Lung microvascular endothelial cell (primary cell): ENCODE measurements at places on chromosomes 7 and 10. TPM values are rescaled to one million over a fixed set of nuclear protein-coding genes. Genes with fewer than 3 reads are reported as not detected.
A peak's percentile ranks its signal among the peaks of the same experiment; 100 is the strongest.

GRCh38 chr7:3578399-3578798, 277.3 kb downstream of the SDK1 start:
- no peak for DNase-seq

Gene CREB5
- total RNA-seq, result 2.4 and 3.2 TPM in 2 replicates

DNA sequence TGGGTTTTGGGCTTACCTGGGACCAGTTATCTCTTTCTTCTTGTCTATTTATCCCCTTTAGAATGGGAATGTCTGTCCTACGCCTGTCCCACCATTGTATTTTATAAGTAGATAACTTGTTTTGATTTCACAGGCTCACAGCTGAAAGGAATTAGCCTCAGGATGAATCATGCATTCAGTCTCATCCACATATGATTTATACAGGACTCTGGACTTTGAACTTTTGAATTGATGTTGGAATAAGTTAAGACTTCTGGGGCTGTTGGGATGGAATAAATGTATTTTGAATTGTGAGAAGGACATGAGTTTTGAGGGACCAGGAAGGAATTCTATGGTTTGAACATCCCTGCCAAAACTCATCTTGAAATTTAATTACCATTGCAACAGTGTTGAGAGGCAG, 112.6 kb downstream of the AMPH start:
- DNase-seq, result no peak

GRCh38 chr7:144588559-144589051, 185.1 kb upstream of the NOBOX start:
- peak; percentile 2 for DNase-seq

DNA sequence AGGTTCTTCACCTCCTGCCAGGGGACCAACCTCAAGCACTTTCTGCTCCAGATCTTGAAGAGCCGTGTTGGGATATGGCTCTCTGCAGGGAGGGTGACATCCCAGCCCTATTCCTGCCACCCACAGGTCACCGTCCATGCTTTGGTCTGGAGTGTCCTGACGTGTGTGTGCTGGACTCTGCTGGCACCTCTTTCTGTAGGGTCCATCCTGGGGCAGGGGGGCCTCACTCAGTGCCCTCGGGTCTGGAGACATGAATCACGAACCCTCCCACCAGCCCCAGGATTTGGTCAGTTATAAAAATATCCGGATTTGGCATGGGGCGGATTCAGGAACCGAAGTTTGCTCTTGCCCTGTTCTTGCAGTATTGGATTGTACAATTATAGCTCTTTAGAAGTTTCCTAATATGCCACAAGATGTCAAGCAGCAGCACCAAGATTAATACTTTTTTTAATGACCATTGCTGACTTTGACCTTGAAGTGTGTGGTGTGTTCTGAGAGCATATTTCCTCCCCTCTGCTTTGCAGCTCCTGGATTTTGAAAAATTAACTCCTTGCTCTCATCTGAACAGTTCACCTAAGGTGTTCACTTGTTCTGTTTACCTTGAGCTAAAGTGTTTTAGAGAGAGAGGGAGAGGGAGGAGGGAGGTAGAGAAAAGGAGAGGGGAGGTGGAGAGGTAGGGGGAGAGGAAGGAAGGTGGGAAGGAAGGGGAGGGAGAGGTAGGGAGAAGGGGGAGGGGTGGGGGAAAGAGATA, 95.4 kb upstream of the SHH start:
- no peak for DNase-seq

GRCh38 chr7:37532636-37533035, 84.0 kb upstream of the ELMO1 start:
- no peak for DNase-seq

Gene PLA2G12B
- 0.22 TPM in 1 of 2 replicates, not detected in the other for total RNA-seq

Gene RAPGEF5
- 110 and 140 TPM in 2 replicates for total RNA-seq

Gene LRIT1
- total RNA-seq, result not detected in 2 replicates

- DNase-seq, result no peak
These were observed 69.0 kb downstream of the SEPTIN7 start for GRCh38 chr7:35869810-35870209.

GRCh38 chr7:132511921-132512320, 64.3 kb downstream of the PLXNA4 start:
- DNase-seq, result no peak

GRCh38 chr10:101894742-101895141, 51.1 kb upstream of the KCNIP2 start:
- no peak for DNase-seq

- DNase-seq, result no peak
These were observed 199.9 kb downstream of the CAMK1D start for GRCh38 chr10:12549297-12549696.

DNA sequence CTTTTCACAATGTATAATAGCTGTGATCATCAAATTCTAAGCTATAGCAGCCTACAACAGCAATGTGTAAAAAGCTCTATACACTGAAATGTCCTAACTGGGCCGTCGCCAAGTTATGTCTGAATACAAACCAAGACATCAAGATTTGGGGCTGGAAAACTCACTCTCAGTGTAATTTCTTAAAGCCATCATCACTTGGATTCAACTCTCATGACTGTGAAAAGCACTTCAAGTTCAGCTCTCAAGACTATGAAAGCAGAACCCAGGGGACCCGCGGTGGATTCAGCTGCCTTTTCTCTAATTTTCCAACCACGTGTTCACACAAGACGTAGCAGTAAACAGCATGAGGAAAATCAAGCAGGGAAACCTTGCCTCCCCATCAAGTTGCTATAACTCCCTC, 15.8 kb upstream of the ZNRF2 start:
- no peak for DNase-seq

DNA sequence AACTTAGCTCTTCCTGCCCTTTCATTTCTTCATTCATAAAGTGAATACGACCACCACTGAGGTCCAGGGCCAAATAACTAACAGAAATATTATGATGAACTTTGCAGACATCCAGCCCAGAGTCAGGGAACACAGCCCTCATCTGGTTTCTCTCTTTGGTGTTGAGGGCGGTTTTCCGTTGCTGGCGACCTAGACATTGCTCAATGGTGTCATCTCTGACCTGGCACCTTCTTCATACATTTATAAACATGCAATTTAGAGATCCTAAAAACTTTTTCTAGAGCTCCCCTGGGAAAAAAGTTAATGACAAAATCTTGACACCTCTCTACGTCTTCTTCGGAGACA, 324 bp upstream of the TET1 start:
- peak; percentile 18 for DNase-seq

- no peak for DNase-seq
These were observed 8.6 kb downstream of the VWC2 start for GRCh38 chr7:49781996-49782395.

Gene C10orf143
- total RNA-seq, result 0.22 and 0.40 TPM in 2 replicates

Gene SPDYE16
- total RNA-seq, result not detected in 2 replicates

Gene ADAM12
- 0.20 and 0.65 TPM in 2 replicates for total RNA-seq

- DNase-seq, result no peak
These were observed 19.6 kb downstream of the DLG5 start for GRCh38 chr10:77906951-77907421.

Gene PRSS37
- total RNA-seq, result not detected in 2 replicates

DNA sequence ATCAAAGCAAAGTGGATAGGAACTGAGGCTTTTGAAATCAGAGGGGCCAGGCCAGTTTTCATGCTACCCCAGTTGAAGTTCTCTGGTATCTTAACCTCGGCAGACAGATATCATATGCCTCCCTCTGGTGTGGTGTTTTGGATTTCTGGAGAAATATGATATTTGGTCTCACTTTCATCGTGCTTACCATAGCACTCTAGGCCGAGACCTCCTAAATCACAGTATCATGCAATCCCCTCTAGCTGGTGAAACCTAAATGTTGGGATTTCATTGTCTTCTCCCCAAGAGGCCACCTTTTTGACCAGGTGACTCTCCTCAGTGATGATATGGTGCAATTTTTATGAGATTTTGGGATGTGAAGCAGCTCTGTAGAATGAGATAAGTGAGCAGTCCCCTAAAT, 183.5 kb downstream of the CREB5 start:
- DNase-seq, result no peak

Gene COPG2
- 8.3 and 13.7 TPM in 2 replicates for total RNA-seq

Gene CYP3A5
- total RNA-seq, result not detected in 2 replicates

- DNase-seq, result no peak
These were observed 11.2 kb downstream of the MIOS start for GRCh38 chr7:7577888-7578287.

DNA sequence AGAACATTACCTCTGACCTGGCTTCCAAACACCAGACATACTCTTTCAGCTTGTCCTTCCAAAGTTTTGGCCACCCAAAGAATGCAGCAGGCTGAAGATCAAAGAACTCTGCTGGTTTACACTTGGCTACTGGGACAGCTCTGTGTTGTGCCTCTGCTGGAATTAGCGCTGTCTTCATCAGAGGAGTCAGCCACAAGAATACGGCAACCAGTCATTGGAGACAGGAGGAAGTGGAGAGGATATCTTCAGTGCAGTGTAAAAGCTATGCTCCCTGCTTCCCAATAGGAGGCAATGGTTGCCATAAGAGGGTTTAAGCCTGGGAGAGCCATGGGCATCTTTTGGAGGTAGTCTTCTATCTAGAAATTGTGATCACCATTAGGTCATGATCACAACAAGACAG, 126.7 kb upstream of the WNT16 start:
- DNase-seq, result no peak

GRCh38 chr7:148979827-148980226, 48.5 kb downstream of the PDIA4 start:
- DNase-seq, result no peak

Gene NRG3
- 5.2 and 10.7 TPM in 2 replicates for total RNA-seq

Gene SFTPA2
- not detected in 2 replicates for total RNA-seq

Gene PLCE1
- total RNA-seq, result 0.44 and 2.8 TPM in 2 replicates

Gene PIK3AP1
- under 0.01 TPM in 1 of 2 replicates, not detected in the other for total RNA-seq

Gene PON1
- total RNA-seq, result not detected in 2 replicates

- DNase-seq, result no peak
These were observed 43.6 kb upstream of the WNT16 start for GRCh38 chr7:121285066-121285667.

DNA sequence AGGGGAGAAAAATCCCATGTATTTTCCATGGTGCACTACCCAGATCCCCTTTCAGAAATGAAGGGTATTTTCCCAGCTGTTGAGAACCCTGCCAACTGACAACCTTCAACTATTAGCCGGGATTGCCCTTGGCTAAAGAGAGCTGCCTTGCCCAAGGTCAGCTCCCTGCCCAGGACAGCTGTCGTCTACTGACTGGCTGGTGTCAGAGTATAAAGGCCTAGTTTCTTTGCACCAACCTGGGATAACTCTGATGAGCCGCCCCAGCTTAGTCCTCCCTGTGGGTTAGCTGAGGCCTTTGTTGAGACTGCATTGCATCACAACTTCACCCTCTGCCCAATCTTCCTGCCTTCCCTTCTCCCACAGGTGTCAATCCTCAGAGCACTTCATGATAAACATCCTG, 147.2 kb upstream of the RHEB start:
- DNase-seq, result no peak
